ENCODE measurements at places on chromosomes 5 and 9.

- DNase-seq: no peak
Observed at GRCh38 chr9:107025260-107026035, 162.5 kb downstream of the ZNF462 start.

DNA sequence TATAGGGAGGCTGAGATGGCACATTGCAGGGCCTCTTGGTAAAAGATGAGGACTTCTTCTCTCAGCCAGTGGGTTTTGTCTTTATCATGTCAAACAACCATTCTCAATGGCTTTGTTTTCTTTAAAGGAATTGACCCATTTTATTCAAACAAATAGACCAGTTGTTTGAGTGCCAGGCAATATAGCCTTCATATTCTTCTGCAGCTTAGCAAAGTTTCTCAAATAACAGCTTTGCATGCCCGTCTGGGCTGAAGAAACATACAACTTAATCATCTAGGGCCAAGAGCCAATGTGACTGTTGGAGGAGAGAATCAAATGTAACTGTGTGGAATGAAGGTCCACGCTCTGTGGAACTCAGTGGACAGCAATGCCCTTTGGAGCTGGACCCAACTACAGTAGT, 57.4 kb upstream of the ADRA1B start:
- DNase-seq: no peak

GRCh38 chr9:92954049-92954861, 6.9 kb downstream of the FGD3 start:
- no peak for DNase-seq

DNA sequence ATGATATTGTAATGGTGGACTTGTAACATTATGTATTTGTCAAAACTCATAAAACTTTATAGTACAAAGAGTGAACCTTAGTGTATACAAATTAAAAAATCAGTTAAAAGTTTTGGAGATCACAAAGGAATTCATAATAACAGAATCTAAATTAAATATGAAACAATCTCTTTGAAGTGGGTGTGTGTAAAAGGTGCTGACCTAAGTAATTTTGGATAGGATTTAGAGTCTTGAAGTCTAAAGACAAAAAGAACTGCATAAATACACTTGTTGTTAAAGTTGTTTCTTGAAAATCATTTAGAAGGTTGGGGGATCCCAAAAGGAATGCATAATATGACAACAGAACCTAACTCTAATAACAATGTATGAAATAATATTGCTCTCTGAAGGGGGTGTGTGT, 295.5 kb downstream of the PRR16 start:
- DNase-seq: no peak
